GM23248 (cell line): ENCODE measurements at places on chromosomes 6 and 20.

GRCh38 chr6:168078175-168078942 is 653 bp downstream of the FRMD1 start:
- no peak for DNase-seq

DNA sequence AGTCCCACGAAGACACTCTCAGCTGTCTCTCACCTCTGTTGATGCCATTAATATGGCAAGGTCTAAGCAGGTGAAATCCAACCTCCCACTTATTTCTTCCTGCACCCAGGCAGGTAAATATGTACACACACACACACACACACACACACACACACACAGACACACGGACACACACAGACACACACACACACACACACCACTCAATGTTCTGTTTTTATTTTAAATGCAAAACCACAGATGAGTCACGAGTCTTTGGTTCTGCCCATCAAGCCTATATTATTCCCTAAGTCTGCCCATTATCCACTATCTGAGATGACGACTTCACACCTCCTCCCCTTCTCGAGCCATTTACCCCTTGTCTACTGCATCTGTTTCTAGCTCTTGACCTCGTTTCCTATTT is 344.7 kb downstream of the CDH26 start:
- no peak for DNase-seq

DNA sequence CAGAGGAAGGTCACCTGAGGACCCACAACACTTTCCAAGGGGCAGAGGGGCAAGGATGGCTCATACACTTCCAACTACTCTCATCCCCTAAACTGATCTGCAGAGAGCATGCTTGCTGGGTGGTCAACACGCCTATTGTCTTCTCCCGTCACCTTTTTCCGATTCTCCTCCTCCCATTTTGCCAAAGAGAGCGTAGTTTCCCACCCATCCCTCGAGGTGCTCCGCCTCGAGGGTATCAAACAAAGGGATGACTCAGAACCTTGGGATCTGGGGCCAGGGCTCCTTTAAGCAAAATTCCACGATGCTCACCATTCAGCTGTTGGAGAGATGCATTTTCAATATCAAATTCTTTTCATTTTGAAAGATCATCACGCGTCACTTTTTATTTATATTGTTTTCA is 507.5 kb upstream of the SULF2 start:
- DNase-seq: no peak

DNA sequence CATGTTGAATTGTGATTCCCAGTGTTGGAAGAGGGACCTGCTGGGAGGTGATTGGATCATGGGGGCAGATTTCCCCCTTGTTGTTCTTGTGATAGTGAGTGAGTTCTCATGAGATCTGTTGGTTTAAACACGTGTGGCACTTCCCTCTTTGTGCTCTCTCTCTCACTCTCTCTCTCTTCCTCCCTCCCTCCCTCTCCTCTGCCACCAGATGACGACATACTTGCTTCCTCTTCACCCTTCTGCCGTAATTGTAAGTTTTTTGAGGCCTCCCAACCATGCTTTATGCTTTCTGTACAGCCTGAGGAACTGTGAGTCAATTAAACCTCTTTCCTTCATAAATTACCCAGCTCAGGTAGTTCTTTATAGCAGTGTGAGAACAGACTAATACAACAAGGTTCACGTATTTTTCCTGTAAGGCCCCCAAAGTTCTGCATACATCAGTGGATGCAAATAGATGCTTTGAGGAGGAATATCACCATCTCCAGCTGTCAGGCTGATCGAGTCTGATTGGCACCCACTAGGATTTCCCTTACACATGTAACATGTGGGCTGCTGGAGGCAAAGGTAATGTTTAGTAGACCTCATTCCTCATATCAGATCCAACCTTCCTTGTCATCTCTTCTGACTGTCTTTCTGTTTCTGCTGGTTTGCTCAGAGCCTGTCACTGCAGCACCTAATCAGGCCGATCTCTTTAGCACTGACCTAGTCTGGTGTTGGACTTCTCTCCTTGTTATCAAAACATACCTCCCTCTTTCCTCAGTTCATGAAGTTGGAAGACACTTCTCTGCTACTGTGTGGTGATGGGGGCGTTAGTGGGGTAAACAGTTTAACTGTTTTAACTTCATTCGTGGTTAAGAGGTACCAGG is 54.3 kb upstream of the BACH2 start:
- DNase-seq: no peak

DNA sequence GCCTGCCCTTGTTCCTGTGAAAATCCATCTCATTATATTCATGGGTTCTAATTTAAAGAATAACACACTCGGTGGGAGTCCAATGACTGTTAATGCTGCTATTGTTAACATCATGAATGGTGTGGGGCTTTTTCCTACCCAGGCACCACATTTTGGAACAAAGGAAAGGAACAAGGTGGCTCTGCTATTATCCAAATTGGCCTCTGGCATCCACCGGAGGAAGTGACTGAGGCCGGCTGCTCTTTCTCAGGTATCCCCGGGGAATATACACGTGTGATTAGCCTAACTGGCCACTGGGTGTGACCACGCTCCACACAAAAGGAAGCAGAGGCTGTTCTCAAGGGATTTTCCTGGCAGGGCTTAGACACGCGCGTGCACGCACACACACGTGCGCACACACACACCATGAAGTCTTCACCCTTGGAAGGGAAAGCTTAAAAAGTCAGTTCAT is 601.2 kb upstream of the ARID1B start:
- DNase-seq: no peak

DNA sequence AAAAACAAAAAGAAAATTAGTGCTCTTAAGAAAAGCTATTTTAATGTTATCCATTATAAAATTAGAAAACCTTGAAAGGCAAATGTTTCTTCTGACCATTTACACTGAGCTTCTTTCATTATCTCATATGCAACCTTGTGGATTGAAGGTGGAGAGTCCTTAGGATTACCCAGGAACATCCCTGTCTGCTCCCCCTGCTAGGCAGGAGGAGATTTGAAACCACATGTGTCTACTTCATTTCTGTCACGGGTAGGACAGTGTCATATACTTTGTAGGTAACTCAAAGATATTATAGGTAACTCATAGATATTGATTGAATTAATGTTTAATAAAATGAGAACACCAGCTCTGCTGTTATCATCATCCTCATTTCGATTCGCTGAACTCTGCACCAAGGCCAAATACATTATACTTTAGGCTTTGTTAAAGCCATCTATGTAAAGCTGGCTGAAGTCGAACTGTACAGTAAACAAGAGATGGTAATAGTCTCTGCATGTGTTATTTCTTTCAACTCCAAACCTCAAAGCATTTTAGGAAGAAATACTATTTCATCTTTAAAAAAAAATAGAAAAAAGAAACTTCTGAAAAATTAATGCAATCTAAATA is 49.5 kb downstream of the HDAC2 start:
- DNase-seq: no peak

- DNase-seq: no peak
These were observed 181.0 kb downstream of the GJA1 start for GRCh38 chr6:121616406-121616805.

DNA sequence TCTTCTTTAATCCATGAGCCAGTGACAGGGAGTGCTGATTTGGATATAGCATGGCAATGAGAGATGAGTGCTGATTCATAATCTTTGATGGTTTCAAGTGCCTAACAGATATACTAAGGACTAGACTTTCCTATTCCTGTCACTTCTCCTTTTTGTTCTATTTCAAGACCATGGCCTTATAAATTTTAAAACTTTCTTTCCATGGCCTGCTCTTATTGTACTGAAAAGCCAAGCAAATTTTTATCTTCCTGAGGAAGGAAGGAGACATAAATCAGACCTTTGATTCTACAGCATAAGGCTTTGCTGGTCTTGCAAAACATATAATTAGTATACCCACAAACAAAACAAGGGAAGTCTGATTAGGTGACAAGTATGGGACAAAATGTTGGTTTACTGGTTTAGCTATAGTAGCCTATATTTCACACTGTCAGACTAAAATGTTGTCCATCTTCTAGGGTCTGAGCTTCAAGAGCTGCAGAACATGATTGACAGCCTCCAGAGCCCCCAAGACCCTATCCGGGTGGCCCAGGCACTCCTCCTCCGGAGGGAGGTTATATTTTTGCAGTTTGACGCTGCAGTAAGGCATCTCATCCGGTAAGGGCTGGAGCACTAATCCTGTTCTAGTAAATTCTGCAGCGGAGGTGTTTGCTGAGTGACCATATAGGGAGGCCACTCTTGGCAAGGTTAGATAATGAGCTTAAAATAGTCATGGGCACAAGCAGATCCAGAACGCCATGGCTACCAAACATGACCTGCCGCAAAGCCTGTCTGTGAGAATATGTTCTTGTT is 82.3 kb downstream of the CD164 start:
- no peak for DNase-seq

- DNase-seq: no peak
These were observed 76.4 kb downstream of the BACH2 start for GRCh38 chr6:90220273-90220672.

DNA sequence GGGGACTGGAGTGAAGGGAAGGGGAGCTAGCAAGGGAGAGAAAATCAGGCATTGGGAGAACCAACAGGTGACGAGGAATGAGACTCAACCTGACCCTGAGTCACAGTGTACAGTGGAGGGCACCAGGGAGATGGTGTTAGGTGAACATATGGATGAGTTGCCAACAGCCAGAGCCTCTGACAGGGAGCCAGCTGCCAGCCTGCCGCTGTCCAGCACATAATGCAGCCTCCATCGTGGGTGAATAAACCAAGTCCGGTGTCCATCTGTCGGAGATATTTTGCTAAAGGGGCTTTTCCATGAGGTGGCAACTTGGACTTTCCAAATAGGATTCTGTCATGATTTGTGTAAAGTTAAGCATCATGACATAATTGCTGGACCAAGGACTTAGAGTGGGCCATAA is 88.1 kb downstream of the CDH4 start:
- DNase-seq: no peak

GRCh38 chr6:31299511-31299910 is 27.6 kb upstream of the HLA-C start:
- DNase-seq: no peak

DNA sequence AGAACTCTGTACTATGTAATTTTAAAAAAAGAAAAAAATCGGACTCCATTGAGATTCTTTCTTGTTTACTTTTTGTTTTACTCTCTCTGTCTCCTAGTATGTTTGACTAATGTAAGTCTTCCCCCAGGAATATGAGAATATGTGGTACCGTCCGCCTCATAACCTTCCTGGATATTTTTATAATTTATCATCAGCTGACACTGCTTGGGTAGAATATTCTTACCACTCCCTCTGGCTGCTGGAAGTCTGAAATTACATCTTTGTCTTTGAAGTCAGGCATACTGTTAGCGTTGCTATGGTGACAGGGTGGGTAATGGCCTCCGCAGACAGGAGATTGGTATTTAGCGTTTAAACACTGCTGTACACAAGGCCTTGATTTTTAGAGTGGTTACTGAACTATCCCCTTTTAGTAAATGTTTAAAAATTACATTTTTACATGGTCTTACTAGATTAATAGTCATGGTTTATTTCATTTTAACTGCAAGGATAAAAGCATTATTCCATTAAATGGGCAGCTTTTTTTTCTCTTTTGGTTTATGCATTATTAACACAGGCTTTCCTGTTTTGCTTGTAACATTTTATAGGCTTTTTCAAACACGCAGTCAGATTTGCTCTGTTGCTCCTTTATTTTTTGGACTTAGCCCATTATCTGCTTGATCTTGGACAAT is 176.4 kb downstream of the ARID1B start:
- peak; percentile 98 for DNase-seq

GRCh38 chr6:35302604-35303241 is 5.1 kb downstream of the DEF6 start:
- DNase-seq: peak; percentile 8
